ENCODE measurements at places on chromosomes 5 and 9.

DNA sequence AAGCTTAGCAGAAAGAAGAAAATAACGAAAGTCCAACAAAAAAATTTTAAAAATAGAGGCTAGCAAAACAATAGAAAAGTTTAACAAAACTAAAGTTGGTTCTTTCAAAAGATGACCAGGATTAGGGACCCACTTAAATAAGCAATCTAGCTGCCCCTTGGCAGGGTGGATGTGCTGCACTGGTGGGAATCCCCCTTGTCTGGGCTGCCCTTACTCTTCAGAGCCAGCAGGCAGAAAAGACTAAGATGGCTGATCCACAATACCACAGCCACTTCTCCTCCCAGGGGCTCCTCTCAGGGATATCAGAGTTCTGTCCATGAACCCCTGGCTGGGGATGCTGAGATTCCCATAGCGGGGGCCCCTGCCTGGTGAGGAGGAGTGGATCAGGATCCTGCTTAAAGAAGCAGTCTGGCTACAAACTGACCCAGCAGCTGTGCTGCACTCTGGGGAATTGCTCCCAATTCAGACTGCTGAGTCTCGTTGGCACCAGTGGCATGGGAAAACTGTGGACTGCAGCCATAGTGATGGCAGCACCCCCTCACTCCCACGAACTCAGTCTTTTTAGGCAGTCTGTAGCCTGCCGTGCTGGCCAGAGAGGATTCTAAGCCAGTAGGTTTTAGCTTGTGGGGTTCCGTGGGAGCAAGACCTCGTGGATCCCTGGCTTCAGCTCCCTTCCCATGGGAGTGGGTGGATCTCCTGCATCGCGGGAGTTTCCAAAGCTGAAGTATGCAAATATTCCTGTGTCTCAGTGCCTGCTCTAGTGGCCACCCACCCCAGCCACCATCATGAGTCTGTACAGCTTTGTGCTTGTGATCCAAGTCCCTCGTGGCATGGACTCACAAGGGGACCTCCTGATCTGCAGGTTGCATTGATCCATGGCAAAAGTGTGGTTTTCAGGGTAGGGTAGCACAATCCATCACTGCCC lies 2.9 kb upstream of the INSL6 start:
- DNase-seq, result no peak

DNA sequence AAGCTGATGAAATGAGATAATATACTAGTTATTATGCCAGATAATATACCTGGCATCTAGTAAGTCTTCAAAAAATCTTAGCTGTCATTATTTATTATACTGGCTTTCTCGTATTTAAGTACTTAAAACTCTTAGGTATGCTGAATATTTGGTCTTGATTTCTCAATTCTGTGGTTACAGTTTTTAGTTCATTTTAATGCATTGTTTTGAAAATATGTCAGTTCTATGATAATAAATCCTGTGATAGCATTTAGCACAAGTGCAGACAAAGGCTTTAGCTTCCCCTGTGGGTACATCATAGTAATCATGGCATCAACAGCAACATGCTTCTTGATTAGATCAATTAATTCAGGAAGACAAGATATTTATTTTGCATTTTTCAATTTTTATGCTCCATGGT lies 133.0 kb downstream of the SMC2 start:
- no peak for DNase-seq

DNA sequence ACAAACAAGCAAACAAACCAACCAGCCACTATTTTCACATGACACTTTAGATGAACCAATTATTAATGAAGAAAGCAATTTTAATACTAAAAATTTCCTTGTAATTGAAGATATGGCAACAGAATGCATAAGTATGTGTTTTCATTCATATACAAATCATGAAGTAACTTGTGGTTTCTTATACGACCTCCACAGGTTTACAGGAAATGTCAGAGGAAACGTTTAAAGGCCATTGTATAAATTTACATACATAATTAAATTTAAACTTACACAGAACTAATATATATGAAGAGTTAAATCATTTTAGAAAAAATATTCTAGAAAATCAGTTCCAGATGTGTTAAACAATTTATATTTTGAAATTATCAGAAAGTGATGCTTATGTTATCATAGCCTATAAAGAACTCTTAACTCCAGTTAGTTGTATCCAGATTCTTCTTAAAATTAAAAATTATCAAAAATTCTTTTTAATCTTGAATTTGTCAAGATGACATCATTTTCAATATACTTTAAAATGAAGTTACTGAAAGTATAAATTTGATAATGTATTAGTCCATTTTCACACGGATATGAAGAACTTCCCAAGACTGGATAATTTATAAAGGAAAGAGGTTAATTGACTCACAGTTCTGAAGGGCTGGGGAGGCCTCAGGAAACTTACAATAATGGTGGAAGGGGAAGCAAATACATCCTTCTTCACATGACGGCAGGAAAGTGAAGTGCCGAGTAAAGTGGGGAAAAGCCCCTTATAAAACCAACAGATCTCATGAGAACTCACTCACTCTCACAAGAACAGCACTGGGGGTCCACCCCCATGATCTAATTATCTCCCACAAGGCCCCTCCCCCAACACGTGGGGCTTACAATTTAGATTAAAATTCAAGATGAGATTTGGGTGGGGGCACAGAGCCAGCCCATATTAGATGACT lies 192.0 kb downstream of the PIK3R1 start:
- no peak for DNase-seq

DNA sequence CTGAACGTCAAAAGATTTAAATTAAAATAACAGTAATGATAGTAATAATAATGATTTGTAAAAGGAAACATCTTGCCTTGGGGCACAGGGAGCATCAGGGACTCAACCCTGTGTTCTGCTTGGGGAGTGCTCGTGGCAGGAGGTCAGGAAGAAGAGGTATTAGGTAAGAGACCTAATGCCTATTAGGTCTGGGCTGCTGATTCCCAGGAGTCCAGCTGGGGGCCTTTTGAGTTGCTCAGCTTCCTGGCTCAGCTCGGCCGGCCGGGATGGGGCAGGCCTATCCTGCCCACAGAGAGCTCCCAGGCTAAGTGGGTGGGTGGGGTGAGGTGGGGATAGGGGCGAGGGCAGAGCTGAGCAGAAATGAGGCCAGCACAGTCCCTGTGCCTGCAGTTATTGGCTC lies 17.5 kb downstream of the LMX1B start:
- no peak for DNase-seq

DNA sequence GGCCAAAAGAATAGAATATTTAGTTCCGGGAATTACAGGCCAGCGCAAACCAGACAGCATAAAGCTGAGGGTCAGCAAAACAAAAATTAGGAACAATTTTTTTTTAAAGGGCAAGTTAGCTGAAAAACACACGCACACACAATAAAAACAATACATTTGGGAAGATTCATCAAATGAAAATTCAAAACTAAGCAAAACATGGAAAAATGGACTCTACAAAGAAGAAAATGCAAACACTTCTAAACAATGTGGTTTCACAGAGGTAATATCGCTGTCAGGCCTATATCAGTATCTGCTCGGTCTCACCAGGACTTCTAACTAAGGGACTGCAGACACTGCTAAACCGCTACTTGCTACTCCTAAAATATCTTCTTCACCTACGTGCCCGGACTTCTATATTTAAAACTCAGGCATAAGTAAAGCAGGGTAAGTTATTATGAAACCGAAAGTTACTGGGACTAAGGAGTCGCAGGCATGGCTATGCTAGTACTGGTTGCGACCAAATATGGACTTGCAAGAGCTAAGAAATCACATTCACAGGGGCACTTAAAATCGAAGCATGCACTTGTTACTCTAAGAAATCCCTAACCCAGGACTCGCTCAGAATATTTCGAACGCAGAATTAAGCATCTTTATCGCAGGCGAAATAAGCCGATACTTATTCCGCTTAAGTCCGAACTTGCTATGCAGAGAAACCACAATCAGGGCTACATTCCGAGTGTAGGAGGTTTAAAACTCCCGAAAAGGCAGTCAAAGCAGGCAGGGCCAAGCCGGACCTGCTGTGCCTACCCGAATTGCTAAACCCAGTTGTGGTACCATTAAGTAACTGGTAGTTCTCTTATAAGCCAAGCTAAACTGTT lies 2.3 kb downstream of the ANXA2R start:
- DNase-seq, result no peak

DNA sequence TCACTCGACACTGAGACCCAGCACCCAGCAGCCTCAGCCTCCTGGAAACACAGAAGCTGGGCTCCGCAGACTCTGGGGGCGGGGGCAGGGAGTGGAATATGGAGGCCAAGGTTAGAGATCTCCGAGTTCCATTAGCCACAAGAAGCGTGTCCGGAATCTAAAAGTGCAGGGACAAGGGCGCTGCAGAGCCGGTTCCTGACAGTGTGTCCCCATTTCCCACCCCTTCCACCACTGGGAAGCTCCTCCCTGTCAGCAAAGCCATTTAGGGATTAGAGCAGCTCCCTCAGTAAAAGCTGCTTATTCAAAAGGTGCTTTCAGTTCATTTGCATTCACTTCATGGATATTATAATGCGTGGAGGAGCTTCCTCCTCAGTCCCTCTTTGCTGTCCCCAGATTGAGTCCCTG lies 74.1 kb upstream of the HSPA9 start:
- no peak for DNase-seq

DNA sequence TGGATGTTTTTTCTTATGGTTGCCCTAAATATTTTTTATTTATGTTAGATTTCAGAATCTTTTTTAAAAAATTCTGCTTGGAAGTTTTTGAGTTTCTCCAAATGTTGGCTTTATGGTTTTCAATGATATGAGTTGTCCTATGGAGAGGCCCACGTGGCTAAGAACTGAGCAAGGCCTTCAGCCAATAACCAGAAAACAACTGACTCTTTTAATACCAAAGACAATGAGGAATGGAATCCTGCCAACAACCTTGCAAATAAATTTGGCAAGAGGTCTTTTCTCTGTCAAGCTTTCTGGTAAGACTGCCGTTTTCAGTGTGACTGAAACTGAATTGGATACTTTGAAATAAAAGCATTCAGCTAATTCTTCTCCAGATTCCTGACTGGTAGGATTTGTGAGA lies 1740.1 kb upstream of the WWC1 start:
- DNase-seq, result no peak

GRCh38 chr5:116037236-116037822 lies 5.1 kb downstream of the ARL14EPL start:
- DNase-seq, result no peak

- no peak for DNase-seq
Observed at GRCh38 chr9:121945281-121945680, 147.8 kb downstream of the TTLL11 start.

DNA sequence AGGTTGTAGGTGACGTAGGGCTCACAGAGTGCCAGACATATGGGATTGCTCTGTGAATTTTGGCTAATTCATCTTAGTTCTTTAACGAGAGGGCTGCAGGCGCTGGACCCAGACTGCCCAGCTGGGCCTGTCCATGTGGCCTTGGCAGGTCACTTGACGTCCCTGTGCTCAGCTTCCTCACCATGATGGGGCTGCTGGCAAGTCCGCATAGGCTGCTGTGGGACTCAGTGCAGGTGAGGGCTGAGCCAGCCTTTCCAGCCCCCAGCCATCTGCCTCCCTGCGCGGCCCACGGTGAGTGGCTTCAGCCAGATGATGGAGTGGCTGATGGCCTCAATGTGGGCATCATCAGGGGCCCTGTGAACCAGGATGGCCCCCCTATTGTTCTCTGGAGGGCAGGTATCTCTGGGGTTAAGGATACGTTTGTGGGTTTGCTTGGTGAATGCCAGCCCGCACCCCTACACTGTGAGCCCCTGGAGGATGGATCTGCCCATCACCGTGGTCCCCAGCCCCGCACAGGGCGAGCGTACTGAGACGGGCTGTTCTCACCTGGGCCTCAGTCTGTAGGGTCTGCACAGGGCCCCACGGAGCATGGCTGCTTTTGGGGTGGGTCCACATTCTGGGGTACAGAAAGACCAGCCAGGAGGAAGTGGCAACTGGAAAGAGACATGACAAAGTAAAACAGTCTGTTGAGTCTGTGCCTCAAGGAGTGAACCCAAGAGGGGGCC lies 3.7 kb downstream of the CARD19 start:
- no peak for DNase-seq

DNA sequence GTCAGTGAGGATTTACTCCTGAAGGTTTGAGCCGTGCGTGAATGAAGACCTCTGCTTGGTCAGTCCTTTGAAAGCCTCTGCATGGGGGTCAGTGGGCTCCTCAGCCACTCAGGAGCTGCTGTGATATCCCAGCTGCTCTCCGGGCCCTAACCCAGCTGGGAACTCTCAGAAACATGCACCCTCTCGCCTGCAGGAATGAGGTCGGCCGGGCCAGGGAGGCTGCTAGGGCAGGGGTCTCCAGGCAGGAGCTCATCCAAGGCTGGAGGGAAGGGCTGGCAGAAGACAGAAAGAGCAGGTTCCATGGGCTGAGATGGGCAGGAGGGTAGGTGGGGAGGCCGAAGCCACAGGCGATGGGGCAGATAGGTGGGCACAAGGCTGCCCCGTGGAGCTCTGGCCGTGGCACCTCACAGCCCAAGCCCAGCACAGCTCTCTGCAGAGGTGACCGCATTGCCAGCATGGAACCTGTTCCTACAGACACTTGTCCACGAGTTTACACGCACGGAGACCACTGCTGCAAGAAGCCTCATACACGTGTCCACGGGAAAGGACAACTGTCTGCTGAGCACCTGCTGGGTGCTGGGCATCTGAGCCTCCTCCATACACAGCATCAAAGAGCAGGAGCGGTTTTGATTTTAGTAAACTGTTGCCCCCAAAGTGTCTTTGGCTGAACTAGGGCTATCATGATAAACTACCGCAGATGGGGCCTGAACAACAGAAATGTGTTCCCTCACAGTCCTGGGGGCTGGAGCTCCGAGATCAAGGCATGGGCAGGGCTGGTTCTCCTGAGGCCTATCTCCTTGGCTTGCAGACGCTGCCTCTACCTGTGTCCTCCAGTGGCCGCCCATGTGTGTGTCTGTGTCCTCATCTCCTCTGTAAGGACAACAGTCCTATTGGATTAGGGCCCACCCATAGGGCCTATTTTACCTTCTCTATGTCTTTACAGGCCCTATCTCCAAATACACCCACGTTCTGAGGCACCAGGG lies 85.2 kb upstream of the ADAMTS2 start:
- no peak for DNase-seq

GRCh38 chr9:98864281-98865174 lies 57.1 kb downstream of the GALNT12 start:
- DNase-seq, result no peak

GRCh38 chr9:70517926-70518610 lies 103.6 kb upstream of the KLF9 start:
- no peak for DNase-seq

GRCh38 chr9:2093920-2094597 lies 78.9 kb downstream of the SMARCA2 start:
- DNase-seq, result no peak

DNA sequence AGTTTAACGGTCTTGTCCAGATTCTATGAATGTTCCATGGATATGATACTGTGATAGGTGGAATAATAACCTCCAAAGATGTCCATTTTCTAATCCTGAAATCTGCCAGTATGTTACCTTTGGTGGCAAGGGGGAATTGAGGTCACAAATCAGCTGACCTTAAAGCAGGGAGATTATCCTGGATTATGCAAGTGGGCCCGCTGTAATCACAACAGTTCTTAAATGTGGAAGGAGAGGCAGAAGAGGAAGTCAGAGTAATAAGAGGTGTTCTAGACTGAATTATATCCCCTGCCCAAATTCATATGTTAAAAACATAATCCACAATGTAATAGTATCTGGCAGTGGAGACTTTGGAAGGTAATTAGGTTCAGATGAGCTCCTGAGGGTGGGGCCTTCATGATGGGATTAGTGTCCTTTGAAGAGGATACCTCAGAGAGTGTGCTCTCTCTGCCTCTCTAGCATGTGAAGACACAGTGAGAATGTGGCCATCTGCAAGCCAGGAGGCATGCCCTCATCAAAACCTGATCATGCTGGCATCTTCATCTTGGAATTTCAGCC lies 47.6 kb upstream of the ZFAND5 start:
- DNase-seq, result no peak

GRCh38 chr5:91219091-91219802 lies 163.9 kb downstream of the ARRDC3 start:
- no peak for DNase-seq
